ENCODE measurements at places on chromosomes 1 and 21. TPM values are rescaled to one million over a fixed set of nuclear protein-coding genes. Genes with fewer than 3 reads are reported as not detected.

Gene DNASE2B
- total RNA-seq, result not detected

Gene FAM151A
- total RNA-seq, result not detected

Gene OLIG2
- not detected for total RNA-seq

Gene CELA2B
- total RNA-seq, result not detected

Gene FBXO2
- total RNA-seq, result 0.50 TPM

Gene SYT6
- not detected for total RNA-seq

Gene CR1L
- not detected for total RNA-seq

Gene TRIM58
- total RNA-seq, result not detected

Gene TMCO1
- total RNA-seq, result 120 TPM

Gene AGT
- total RNA-seq, result not detected

Gene COL16A1
- 3.4 TPM for total RNA-seq

Gene DYNLT4
- not detected for total RNA-seq

Gene RORC
- not detected for total RNA-seq

Gene SHE
- not detected for total RNA-seq

Gene GUCA2A
- not detected for total RNA-seq

Gene MYCL
- 0.77 TPM for total RNA-seq

Gene AUNIP
- 8.8 TPM for total RNA-seq

Gene PADI3
- not detected for total RNA-seq

Gene PCBP3
- total RNA-seq, result 24.2 TPM

Gene TAGLN2
- 137 TPM for total RNA-seq

Gene C1orf87
- total RNA-seq, result not detected

Gene AADACL3
- not detected for total RNA-seq

Gene FCRL1
- not detected for total RNA-seq

Gene TTLL10
- total RNA-seq, result not detected

Gene CBS
- total RNA-seq, result 44.9 TPM

Gene GSTM4
- 33.5 TPM for total RNA-seq

Gene IKBKE
- 2.5 TPM for total RNA-seq

Gene LMOD1
- not detected for total RNA-seq

Gene NEK7
- total RNA-seq, result 198 TPM

Gene ITLN1
- not detected for total RNA-seq

Gene TNNI3K
- 0.17 TPM for total RNA-seq

Gene ENSA
- 128 TPM for total RNA-seq

Gene KAZN
- total RNA-seq, result 1.6 TPM

Gene C1QB
- total RNA-seq, result not detected

Gene SELP
- total RNA-seq, result not detected

Gene IFT25
- total RNA-seq, result 25.9 TPM

Gene HSD3B1
- not detected for total RNA-seq

Gene KMO
- total RNA-seq, result 0.35 TPM

Gene KCNA3
- total RNA-seq, result not detected
